Caki2 (cell line): ENCODE measurements at places on chromosomes 6 and 20. TPM values are rescaled to one million over a fixed set of nuclear protein-coding genes. Genes with fewer than 3 reads are reported as not detected.

The COL21A1 gene
- not detected in 2 replicates for total RNA-seq

The NKAIN2 gene
- 1.1 and 2.5 TPM in 2 replicates for total RNA-seq

The TMC2 gene
- not detected in 2 replicates for total RNA-seq

The PPP1R16B gene
- total RNA-seq = 0.07 and 0.78 TPM in 2 replicates

The PHACTR1 gene
- not detected in 2 replicates for total RNA-seq

The PLEKHG1 gene
- 0.23 and 1.7 TPM in 2 replicates for total RNA-seq

The LY6G6D gene
- total RNA-seq = not detected in 2 replicates

The BANF2 gene
- total RNA-seq = not detected in 2 replicates

The HSD17B8 gene
- total RNA-seq = 41.2 and 79.7 TPM in 2 replicates

The PKIB gene
- 45.8 and 89.3 TPM in 2 replicates for total RNA-seq
